ENCODE measurements at places on chromosomes 13 and 19. TPM values are rescaled to one million over a fixed set of nuclear protein-coding genes. Genes with fewer than 3 reads are reported as not detected.

The RFPL4AL1 gene
- total RNA-seq = not detected

The MYBPC2 gene
- total RNA-seq = 2.6 TPM

The RNF225 gene
- 1.1 TPM for total RNA-seq

DNA sequence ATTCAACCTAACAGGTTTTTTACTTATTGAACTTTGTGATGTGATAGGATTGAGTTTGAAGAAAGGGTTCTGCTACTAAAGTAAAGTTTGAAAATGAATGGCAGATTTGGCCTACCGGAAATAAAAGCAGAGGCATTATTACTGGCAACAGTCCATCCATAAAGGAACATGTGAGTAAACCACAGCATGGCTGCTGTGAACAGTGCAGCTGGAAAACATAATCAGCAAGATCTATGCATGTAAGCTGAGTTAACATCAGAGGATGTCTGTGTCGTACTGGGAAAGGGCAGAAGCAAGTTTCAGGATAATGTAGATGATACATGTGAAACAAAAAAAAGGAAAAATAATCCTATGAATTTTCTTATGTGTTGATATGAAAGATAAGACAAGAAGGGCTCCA is 87.6 kb downstream of the CYSLTR2 start:
- no peaks in the 10 kb centered on the region for H3K27me3 ChIP-seq
- H3K27ac ChIP-seq = no peak overlapping the region
- peaks cover 15% of the 10 kb centered on the region for H3K4me1 ChIP-seq
- no peak for DNase-seq
- no peak overlapping the region for H3K4me3 ChIP-seq

GRCh38 chr13:51999510-51999911 is 11.7 kb downstream of the ATP7B start:
- no peaks in the 10 kb centered on the region for H3K36me3 ChIP-seq
- no peak overlapping the region for H3K4me3 ChIP-seq
- peaks cover 68% of the 10 kb centered on the region for H3K4me1 ChIP-seq
- no peaks in the 10 kb centered on the region for H3K27me3 ChIP-seq
- DNase-seq = no peak
- no peak overlapping the region for H3K27ac ChIP-seq

DNA sequence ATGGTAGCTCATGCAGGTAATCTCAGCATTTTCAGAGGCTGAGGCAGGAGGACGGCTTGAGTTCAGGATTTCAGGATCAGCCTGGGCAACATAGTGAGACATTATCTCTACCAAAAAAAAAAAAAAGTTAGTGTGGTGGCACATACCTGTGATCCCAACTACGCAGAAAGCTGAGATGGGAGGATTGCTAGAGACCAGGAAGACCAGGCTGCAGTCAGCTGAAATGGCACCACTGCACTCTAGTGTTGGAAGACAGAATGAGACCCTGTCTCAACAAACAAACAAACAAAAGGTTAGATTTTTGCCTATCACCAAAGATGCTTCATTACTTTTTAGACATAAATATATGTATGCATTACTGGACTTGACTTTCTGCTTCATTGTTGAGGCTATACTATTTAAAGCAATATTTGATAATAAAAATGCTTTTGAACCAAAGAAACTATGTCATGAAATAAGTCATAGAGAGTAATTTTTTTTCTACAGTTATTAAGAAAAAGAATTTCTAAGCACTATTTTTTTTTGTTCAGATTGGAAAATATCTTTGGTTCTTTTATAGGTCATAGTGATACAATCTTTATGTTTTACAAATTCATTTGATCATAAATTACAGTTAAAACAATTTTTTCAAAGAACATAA is 1180.1 kb upstream of the ATXN8OS start:
- no peaks in the 10 kb centered on the region for H3K4me1 ChIP-seq
- peak; percentile 66 for DNase-seq
- H3K27me3 ChIP-seq = no peaks in the 10 kb centered on the region
- peaks cover 17% of the 10 kb centered on the region for H3K36me3 ChIP-seq
- no peak overlapping the region for H3K27ac ChIP-seq

DNA sequence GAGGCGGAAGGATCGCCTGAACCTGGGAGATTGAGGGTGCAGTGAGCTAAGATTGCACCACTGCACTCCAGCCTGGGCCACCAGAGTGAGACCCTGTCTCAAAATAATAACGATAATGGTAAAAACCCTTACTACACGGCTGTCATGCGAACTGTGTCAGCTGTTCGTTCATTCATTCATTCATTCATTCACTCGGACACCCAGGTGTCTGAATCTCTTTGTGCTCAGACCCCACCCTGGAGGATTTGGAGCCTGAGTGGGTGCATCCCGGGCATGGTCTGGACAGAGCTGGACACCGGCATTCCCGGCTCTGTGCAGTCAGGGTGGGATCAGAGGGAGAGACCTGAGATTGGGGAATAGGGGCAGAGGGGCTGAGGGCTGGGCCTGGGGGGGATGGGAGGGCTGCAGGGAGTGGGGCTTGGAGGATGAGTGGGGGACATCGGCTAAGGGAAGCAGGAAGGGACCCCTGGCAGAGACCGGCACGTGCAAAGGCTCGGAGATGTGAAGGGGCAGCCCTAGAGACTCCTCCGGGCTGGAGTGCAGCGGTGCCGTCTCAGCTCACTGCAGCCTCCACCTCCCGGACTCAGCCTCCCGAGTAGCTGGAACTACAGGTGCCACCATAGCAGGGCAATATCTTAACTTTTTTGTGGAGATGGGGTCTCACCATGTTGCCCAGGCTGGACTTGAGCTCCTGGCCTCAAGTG is 31.6 kb upstream of the TCF3 start:
- H3K27me3 ChIP-seq = peaks cover 30% of the 10 kb centered on the region
- H3K4me1 ChIP-seq = peaks cover 4% of the 10 kb centered on the region
- no peak overlapping the region for H3K4me3 ChIP-seq

DNA sequence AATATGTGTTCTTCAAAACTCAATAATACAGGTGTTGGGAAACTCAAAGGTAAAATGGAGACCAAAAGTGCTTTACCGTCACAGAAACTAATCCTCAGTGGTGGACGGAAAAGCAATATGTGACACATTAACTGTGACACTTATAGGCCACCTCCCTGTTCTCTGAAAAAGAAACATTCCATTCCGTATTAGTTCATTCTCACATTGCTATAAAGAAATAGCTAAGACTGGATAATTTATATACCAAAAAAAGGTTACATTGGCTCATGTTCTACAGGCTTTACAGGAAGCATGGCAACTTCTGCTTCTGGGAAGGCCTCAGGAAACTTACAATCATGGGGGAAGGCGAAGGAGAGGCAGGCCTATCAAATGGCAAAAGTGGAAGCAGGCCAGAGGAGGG is 435.3 kb upstream of the HTR2A start:
- no peaks in the 10 kb centered on the region for H3K27me3 ChIP-seq
- H3K4me3 ChIP-seq = no peak overlapping the region
- no peak overlapping the region for H3K27ac ChIP-seq
- H3K36me3 ChIP-seq = no peaks in the 10 kb centered on the region
- DNase-seq = no peak
- H3K4me1 ChIP-seq = peaks cover 5% of the 10 kb centered on the region

DNA sequence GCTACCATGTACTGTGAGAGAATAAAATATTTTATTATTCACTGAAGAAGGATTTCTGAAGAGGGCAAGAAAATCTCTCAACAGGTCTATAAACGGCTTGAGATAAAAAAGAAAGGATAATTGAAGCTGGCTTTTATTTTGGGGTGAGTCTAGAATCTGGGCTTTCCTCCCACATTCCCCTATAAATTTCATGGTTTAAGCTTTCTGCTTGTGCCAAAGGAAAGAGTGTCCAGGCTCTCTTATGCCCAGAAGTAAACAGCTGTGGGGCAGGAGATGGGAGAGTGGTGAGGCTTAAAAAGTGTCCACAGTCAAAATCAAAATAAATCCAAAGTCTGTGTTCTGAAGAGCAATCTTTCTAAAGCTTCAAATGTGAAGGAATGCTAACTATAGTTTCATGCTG is 942.2 kb upstream of the MIR17HG start:
- no peaks in the 10 kb centered on the region for H3K27me3 ChIP-seq
- H3K4me1 ChIP-seq = no peaks in the 10 kb centered on the region
- DNase-seq = no peak
- H3K4me3 ChIP-seq = no peak overlapping the region
- H3K36me3 ChIP-seq = peaks cover 8% of the 10 kb centered on the region

DNA sequence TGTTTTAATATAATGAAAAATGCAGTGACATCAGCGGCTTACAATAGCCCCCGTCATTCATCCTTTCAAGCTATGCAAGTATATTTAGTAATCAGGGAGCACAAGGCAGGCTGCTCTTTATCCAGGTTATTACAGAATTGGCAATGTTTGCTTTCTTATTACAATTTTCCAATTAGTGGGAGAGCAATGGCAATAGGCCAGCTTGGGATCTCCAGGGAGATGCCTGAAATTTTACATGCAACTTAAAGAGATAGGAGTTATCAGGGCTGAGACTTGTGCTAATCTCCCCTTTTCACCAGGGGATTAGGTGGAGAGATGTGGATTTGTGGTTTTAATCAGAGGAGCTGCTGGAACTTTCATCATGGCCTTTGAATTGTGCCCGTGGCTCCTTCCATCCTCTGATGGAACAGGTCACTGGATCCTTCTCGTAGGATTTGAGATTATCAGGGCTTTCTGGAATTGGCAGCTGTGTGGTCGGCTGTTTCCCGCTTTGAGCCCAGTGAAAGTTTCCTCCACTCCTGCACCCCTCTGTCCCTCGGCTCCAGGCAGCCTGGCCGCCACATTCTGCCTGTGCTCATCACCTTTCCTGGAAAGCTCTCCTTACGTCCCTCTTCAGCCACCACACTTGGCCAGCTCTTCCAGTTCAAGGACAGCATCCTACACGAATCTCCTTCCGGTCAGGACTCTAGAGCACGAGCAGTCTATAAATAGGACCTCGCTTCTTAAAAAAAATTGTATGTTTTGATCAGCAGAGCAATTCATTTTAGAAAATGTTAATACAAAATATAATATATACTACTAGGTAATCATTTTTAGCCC is 47.0 kb downstream of the CBY2 start:
- no peaks in the 10 kb centered on the region for H3K36me3 ChIP-seq
- H3K4me3 ChIP-seq = no peak overlapping the region
- H3K27me3 ChIP-seq = no peaks in the 10 kb centered on the region
- H3K4me1 ChIP-seq = peaks cover 9% of the 10 kb centered on the region

GRCh38 chr13:100148422-100148821 is 59.5 kb downstream of the PCCA start:
- H3K4me3 ChIP-seq = peak overlapping the region; percentile 33
- no peak for DNase-seq
- H3K27me3 ChIP-seq = no peaks in the 10 kb centered on the region
- H3K27ac ChIP-seq = peak overlapping the region; percentile 97
- H3K36me3 ChIP-seq = peaks cover 17% of the 10 kb centered on the region

DNA sequence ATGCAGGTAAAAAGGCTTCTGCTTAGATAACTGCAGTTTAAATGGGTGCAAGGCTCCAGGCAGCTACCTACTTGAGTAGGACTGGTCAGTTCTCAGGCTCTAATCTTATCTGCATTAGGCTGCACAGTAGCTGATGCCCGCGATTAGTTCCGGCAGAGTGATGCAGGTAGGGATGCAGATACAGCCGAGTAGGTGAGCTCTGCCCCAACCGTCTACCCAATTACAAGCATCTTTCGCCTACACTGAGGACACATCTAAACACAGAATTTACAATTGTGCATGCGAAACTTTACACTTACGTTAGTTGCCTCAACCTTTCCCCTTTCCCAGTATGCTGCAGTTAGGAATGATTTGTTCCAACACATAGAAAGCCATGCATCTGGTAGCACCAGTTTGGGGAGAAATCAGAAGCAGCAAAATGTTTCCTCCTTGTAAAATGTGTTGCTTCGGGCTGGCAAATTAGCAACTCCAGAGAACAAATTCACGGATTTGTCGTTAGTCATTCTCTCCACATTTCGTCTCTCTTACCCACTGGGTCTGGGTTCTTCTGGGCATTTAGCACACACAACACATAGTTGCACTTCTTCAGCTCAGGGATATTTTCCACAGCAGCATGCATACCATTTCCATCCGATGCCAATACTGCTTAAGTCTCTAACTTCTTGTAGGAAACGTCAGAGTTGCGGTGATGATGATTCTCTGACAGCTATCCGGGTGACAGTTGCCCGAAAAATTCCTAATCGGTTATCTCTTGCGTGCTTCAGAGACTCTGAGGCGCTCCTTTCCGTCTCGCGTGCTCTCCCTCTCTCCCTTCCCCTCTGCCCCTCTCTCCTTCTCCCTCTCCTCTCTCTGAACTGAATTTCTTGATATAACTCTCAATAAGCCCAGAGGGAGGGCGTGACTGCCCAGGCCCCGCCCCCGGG is at the start of gene PCDH9:
PCDH9 (minus strand) TSS at position 856 of the 923 bp plus-strand sequence. CDS start 1,896 bp downstream, outside the sequence.
- peak within 1 kb of the TSS; percentile 46 for H3K27ac ChIP-seq
- no peak within 1 kb of the TSS for H3K4me3 ChIP-seq
- DNase-seq = no peak
- H3K36me3 ChIP-seq = no peaks in the 10 kb centered on the region
- peaks cover 10% of the 10 kb centered on the region for H3K4me1 ChIP-seq
- H3K27me3 ChIP-seq = no peaks in the 10 kb centered on the region

DNA sequence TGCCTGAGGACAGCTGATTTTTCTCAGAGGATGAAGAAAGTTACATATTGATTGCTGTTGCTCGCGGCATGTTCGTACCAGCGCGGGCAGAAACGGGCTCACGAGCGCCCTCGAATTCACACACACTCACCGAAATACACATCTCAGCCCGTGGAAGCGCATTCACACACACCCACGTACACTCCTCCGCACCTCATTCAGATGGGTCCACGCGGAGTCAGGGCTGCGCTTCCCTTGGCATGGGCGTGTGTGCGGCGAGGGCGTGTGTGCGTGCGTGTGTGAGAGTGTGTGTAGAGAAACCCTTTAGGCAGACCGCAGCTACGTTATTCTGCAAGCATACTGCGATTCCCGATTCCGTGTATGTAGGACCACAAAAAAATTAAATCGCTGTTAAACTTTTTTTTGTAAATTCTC is 2.1 kb upstream of the PCDH17 start:
- DNase-seq = no peak
- no peak overlapping the region for H3K27ac ChIP-seq
- H3K4me3 ChIP-seq = peak overlapping the region; percentile 92
- H3K4me1 ChIP-seq = peaks cover 39% of the 10 kb centered on the region

- H3K27me3 ChIP-seq = peaks cover 14% of the 10 kb centered on the region
- no peak for DNase-seq
- H3K4me3 ChIP-seq = no peak overlapping the region
- H3K4me1 ChIP-seq = peaks cover 26% of the 10 kb centered on the region
Measured at GRCh38 chr19:35069696-35070095, 28.2 kb downstream of the HPN start.

DNA sequence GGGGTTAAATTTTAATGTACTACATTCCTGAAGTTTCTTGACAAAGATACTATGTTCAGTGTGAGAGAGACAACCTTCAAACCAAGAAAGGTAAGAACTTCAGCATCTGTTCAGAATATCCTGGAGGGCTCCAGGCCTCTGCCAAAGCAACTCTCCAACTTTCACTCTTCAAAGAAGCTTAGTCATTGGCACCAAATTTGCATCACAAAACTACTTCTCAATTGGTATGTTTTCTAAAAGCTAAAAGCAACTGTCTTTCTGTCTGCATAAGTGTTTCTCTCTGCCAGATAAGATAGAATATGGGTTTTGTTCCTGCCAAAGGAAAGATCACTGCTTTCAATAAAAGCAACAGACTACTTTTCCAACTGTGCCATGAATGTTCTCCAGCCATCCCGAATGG is 187.4 kb downstream of the SUCLA2 start:
- H3K36me3 ChIP-seq = no peaks in the 10 kb centered on the region
- H3K4me1 ChIP-seq = peaks cover 71% of the 10 kb centered on the region
- H3K27me3 ChIP-seq = no peaks in the 10 kb centered on the region
- H3K4me3 ChIP-seq = no peak overlapping the region
